GM12865 (cell line): ENCODE measurements at places on chromosomes 2 and 18.

DNA sequence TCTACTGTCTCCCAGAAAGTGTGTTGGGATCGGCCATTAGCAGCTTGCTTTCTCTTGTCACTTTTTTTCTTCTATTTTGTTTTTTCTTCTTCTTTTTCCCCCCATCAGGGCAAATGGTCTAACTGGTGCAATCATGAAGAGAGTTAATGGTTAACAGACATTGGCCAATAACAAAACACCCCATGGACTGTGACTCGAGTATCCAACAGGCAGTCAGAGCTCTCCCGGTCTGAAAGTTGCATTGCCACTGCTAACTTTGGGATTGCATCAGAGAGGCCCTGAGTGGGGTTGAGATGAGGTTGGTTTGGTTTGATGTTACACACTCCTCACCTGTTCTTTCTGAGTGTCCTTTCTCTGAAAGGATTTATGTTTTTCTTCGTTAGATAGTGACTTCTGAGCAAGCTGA is 12.9 kb upstream of the SNORC start:
- no peak for DNase-seq

DNA sequence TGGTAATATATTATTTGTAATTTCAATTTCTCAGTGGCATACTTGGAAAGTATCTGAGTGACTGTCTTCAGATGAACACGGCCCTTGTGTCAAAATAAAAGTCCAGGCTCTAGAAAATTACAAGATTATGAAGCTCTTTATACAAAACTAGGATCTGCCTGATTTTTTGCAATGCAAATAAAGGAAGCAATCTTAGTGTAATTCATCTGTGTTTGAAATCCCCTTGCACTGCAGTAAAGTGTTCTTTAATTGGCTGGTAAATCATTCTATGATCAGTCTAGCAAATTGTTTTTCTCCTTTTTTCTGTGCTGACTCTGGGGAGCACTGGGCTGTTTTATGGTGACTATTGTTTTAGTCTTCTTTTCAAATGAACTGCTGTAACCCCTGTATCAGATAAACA is 1039.0 kb downstream of the SOCS6 start:
- no peak for DNase-seq

DNA sequence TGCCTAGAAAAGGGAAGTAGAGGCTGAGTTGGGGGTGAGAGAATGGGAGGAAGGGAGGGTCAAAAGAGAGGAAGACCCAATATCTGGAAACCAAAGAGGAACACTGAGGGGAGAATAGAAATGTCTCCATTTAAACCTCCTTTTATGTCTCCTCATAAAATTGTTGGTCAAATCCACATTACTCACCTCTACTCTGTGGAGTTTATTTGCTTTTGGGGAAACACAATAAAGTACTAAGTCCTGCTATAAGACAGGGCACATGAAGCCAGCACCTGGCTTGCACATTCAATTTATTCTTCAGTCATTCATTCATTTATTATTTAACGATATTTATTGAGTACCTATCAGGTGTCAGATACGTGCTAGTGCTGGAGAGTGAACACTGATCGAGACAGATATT is 60.3 kb upstream of the NFE2L2 start:
- DNase-seq: no peak

DNA sequence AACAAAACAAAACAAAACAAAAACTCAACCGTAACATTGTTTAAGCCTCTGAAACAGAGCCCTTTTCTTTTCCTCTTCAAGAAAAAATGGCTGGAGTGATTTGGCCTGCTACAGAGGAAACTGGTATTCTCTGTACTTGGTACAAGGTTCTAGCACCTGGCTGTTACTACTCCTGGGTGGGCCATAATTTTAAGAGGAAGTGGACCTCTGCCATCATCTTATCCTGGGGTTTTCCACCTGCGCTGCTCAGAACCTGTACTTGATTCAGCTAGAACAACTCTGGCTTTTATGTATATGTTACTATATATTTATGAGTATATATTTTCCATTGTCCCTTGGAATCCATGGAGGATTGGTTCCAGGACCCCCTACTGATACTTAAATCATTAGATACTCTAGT is 22.5 kb downstream of the SRSF7 start:
- DNase-seq: no peak

DNA sequence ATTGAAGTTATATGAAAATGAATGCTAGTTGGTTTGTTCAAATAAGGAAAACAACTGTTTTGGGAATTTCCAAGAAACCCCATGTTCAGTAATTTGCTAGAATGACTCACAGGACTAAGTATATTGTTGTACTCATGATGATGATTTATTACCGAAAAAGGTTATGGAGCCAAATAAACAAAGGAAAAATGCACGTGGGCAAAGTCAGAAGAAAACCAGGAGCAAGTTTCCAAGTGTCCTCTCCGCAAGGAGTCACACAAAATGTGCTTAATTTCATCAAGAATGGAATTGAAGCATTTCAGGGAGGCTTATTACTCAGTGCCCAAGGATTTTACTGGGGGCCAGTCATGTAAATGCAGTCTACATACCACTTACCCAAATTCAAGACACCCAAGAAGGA is 1652.4 kb upstream of the TMEFF2 start:
- DNase-seq: no peak

- peak; percentile 85 for DNase-seq
Observed at GRCh38 chr2:64646007-64646880, 7.5 kb downstream of the SERTAD2 start.

GRCh38 chr2:162908567-162908966 is 70.0 kb upstream of the KCNH7 start:
- no peak for DNase-seq

DNA sequence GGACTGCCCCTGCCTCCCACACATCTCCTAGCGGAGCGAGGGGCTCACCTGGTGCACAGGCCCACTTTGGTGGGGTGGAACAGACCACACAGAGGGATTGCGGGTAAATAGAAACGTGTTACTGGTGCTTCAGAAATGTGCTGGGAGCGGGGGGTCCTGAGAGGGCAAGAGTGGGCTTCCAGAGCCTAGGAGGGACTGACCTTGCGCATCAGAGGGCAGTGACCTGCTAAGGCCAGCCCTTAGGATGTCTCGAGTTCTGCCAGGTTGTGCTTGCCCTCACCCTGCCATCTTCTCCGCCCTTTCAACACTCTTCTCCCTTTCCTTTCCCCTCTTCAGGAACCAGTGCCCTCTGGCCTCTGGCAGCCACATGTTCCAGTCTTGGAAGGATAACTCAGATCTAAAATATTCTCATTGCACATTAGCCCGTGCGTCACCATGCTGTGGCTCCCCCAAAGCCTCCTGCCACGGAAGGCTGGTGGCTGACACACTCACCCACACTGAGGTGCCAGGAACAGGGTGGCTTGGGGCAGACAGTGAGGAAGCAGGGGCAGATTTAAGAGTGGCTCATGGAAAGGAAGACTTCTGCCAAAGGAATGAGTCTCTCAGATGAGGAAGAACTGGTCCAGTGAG is 89.6 kb downstream of the MCFD2 start:
- DNase-seq: no peak

GRCh38 chr2:217994776-217995274 is 8.0 kb downstream of the TNS1 start:
- no peak for DNase-seq
